ENCODE measurements at places on chromosomes 1 and 21. TPM values are rescaled to one million over a fixed set of nuclear protein-coding genes. Genes with fewer than 3 reads are reported as not detected.

- H3K4me3 ChIP-seq = no peak overlapping the region
- H3K27ac ChIP-seq = peak overlapping the region; percentile 63
- no peak for DNase-seq
- H3K36me3 ChIP-seq = no peaks in the 10 kb centered on the region
- peaks cover 78% of the 10 kb centered on the region for H3K4me1 ChIP-seq
- H3K27me3 ChIP-seq = no peaks in the 10 kb centered on the region
Observed at GRCh38 chr1:110477967-110478640, 27.2 kb downstream of the PROK1 start.

- H3K4me1 ChIP-seq = peaks cover 63% of the 10 kb centered on the region
- no peaks in the 10 kb centered on the region for H3K27me3 ChIP-seq
- peaks cover 4% of the 10 kb centered on the region for H3K36me3 ChIP-seq
- DNase-seq = no peak
- H3K27ac ChIP-seq = peak overlapping the region; percentile 42
Observed at GRCh38 chr1:203636291-203636690, 9.7 kb downstream of the ATP2B4 start.

GRCh38 chr1:180854001-180854400 is 58.7 kb upstream of the KIAA1614 start:
- DNase-seq = no peak
- H3K36me3 ChIP-seq = no peaks in the 10 kb centered on the region
- no peak overlapping the region for H3K27ac ChIP-seq

- peak overlapping the region; percentile 99 for H3K27ac ChIP-seq
- H3K4me3 ChIP-seq = peak overlapping the region; percentile 73
- peaks cover 29% of the 10 kb centered on the region for H3K36me3 ChIP-seq
Observed at GRCh38 chr1:234604495-234605398, 5.2 kb downstream of the IRF2BP2 start.

DNA sequence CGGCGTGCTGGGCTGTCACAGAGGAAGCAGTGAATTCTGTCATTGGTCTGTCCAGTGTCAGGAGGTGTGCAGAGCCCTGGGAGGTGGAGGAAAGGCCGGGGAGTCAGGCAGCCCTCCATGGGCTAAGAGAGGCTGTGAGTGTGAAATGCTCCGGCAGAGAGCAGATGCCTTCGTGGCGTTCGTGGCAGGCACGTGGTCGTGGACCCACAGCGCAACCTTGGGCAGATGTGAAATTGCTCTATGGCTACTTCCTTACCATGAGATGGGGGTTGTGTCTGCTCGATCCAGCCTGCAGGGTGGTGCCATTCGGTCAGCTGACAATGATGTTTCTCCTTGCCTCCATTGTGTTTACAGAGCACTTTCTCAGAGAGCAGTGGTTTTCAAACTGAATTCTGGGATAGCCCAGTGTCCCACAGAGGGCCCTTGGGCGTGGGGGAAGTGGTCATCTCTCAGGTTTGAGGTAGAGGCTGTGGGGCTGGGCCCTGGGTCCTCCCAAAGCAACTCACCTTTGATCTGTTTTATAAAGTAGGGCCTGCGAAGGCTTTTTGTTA is 27.9 kb downstream of the TNFRSF1B start:
- H3K4me1 ChIP-seq = no peaks in the 10 kb centered on the region
- H3K27ac ChIP-seq = no peak overlapping the region
- peaks cover 88% of the 10 kb centered on the region for H3K36me3 ChIP-seq
- no peaks in the 10 kb centered on the region for H3K27me3 ChIP-seq
- DNase-seq = no peak

DNA sequence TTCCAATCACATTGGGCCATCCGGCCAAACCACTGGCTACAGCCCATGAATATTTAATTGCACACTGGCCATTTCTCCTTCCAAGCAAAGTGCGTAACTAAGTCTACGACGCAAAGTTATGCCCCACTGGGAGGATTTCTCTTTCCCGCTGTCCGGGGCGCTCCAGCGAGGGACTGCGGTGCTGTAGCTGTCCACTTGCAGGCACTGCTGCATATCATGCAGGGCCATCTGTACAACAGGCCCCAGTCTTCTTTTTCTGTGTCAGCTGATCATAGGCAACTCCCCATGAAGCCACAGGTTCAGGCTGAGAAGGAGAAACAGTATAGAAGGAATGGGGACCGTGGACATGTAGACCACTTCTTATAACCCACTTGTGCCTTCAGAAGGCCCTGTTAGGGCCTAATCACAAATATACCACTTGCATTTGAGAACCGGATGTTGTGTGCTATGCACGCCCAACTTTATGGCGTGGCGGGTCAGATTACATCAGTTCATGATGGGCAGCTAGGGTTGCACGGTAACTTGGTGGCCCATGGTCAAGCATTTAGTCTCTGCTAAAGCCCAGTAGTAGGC is 58.0 kb downstream of the ADSS2 start:
- no peak overlapping the region for H3K27ac ChIP-seq
- H3K4me1 ChIP-seq = no peaks in the 10 kb centered on the region
- H3K27me3 ChIP-seq = no peaks in the 10 kb centered on the region
- DNase-seq = no peak
- H3K36me3 ChIP-seq = no peaks in the 10 kb centered on the region
- H3K4me3 ChIP-seq = no peak overlapping the region

DNA sequence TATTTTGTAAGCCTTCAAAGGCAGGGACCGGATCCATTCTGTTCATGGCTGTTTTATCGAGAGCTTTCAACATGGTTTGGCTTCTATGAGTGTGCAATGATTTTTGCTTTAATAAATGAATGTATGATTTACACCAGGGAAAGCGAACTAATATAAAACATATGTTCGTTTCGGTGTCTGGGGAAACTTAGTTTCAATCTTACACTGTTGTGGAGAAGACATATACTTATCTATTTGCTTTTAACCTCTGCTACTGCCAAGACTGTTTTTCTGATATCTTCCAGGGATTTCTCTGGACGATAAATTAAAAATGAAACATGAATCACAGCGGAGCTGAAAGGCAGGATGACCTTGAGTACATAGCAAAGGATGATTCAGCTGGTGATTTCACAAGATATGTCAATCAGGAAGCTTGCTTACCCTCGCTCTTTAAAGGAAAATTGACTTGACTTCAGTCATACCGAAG is 14.7 kb upstream of the CYYR1 start:
- no peaks in the 10 kb centered on the region for H3K36me3 ChIP-seq
- no peaks in the 10 kb centered on the region for H3K27me3 ChIP-seq
- H3K4me3 ChIP-seq = no peak overlapping the region
- no peak for DNase-seq

DNA sequence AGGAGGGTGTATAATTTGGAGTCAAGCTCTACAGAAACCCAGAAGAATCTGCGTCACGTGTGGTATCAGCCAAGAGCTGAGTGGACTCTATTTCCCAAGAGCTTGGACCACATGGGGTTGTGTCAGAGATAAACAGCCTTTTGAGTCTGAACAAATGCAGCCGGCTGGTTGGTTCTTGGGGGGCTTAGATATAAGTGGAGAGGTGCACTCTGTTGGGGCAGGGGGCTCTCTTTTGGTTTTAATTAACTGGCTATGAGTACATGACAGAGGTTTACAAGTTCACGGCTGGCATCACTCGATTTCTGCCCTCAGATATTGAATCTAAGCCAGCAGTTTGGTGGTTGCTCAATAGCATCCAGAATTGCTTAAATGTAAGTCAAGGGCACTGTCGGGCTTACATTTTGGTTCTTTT is 501 bp upstream of the MRAP start:
- no peak overlapping the region for H3K4me3 ChIP-seq
- H3K36me3 ChIP-seq = no peaks in the 10 kb centered on the region
- H3K27ac ChIP-seq = no peak overlapping the region
- DNase-seq = no peak

GRCh38 chr1:18283601-18284385 is 176.2 kb downstream of the IGSF21 start:
- H3K4me3 ChIP-seq = no peak overlapping the region
- H3K27ac ChIP-seq = no peak overlapping the region
- H3K4me1 ChIP-seq = no peaks in the 10 kb centered on the region
- peaks cover 24% of the 10 kb centered on the region for H3K27me3 ChIP-seq

DNA sequence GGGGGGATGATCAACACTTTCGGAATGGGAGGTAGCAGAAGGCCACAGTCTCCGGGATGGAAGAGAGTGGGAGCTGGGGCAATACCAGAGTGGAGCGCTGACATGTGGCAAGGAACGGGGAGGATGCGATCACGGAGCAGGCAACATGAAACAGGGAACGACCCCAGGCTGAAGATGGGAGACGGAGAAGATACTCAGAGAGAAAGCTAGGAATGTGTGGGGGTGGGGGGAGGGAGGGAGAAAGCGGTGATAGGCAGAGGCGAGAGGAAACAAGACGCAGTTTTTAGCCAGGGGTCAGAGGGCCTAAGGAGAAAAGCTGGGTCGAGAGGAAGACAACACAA is 577 bp downstream of the RAB3GAP2 start:
- peak overlapping the region; percentile 92 for H3K27ac ChIP-seq
- H3K4me1 ChIP-seq = peaks cover 22% of the 10 kb centered on the region
- peaks cover 28% of the 10 kb centered on the region for H3K36me3 ChIP-seq
- H3K4me3 ChIP-seq = peak overlapping the region; percentile 80

CCDC17 gene
- 5.1 TPM for total RNA-seq

EFNA1 gene
- total RNA-seq = 75.3 TPM

PDPN gene
- not detected for total RNA-seq

OR14K1 gene
- not detected for total RNA-seq

FAM167B gene
- total RNA-seq = 1.6 TPM

FCMR gene
- total RNA-seq = 5.2 TPM
